ENCODE measurements at places on chromosomes 7 and 10. TPM values are rescaled to one million over a fixed set of nuclear protein-coding genes. Genes with fewer than 3 reads are reported as not detected.

- H3K4me3 ChIP-seq, result no peak overlapping the region
- no peak overlapping the region for H3K27ac ChIP-seq
- H3K27me3 ChIP-seq, result no peaks in the 10 kb centered on the region
Observed at GRCh38 chr10:121027371-121027770, 176.2 kb downstream of the WDR11 start.

- H3K36me3 ChIP-seq, result peaks cover 55% of the 10 kb centered on the region
- no peak overlapping the region for H3K4me3 ChIP-seq
- H3K27me3 ChIP-seq, result no peaks in the 10 kb centered on the region
- peaks cover 19% of the 10 kb centered on the region for H3K4me1 ChIP-seq
- no peak overlapping the region for H3K27ac ChIP-seq
- no peak for DNase-seq
Observed at GRCh38 chr7:103336761-103337160, 7.8 kb downstream of the DNAJC2 start.

- no peak overlapping the region for H3K27ac ChIP-seq
- no peaks in the 10 kb centered on the region for H3K27me3 ChIP-seq
- no peaks in the 10 kb centered on the region for H3K36me3 ChIP-seq
- no peak overlapping the region for H3K4me3 ChIP-seq
- no peak for DNase-seq
- H3K4me1 ChIP-seq, result no peaks in the 10 kb centered on the region
Observed at GRCh38 chr10:20277820-20278219, 461.6 kb downstream of the PLXDC2 start.

DNA sequence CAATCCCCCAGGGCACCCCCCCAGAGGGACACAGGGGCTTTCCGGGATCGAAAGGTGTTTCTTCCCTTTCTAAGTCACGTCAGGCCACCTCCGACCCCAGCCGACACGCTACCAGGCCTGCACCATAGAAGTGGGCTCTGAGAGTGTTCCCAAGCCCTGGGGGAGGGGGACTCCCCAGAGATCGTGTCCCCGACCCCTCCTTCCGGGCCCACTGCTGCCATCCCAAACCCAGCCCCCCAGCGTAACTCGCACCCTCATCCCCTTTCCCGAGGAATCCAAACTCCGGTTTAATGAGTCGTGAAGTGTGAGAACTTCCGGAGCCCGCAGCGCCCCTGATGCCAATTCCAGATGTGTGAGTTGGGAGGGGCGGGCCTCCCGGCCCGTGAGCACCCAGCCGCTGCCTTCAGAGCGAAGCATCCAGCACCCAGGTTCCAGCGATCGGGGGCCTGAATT, 11.3 kb downstream of the UNCX start:
- no peak overlapping the region for H3K27ac ChIP-seq
- no peak for DNase-seq
- H3K4me3 ChIP-seq, result no peak overlapping the region
- H3K27me3 ChIP-seq, result peaks cover 74% of the 10 kb centered on the region
- H3K36me3 ChIP-seq, result no peaks in the 10 kb centered on the region

GRCh38 chr10:88342733-88343310, 240.3 kb downstream of the RNLS start:
- H3K27ac ChIP-seq, result no peak overlapping the region
- DNase-seq, result no peak
- peaks cover 3% of the 10 kb centered on the region for H3K36me3 ChIP-seq
- H3K27me3 ChIP-seq, result no peaks in the 10 kb centered on the region
- H3K4me1 ChIP-seq, result no peaks in the 10 kb centered on the region

- no peak overlapping the region for H3K27ac ChIP-seq
- DNase-seq, result no peak
- peaks cover 24% of the 10 kb centered on the region for H3K27me3 ChIP-seq
- H3K36me3 ChIP-seq, result no peaks in the 10 kb centered on the region
- H3K4me1 ChIP-seq, result no peaks in the 10 kb centered on the region
Observed at GRCh38 chr10:29896053-29896452, 163.3 kb downstream of the JCAD start.

NUTM2B gene
- 1.3 TPM for total RNA-seq

ARHGEF35 gene
- total RNA-seq, result 2.6 TPM

- DNase-seq, result no peak
- no peak overlapping the region for H3K27ac ChIP-seq
- H3K4me1 ChIP-seq, result peaks cover 6% of the 10 kb centered on the region
Observed at GRCh38 chr10:49356944-49357343, 38.9 kb downstream of the DRGX start.
